Frontal cortex (tissue), 4 donors: ENCODE measurements at places on chromosomes 6 and 20.

- no peak for DNase-seq
Measured at GRCh38 chr6:90860822-90861601, 274.1 kb upstream of the MAP3K7 start.

- no peak for DNase-seq
Measured at GRCh38 chr20:18031888-18032509, 25.7 kb downstream of the OVOL2 start.

- DNase-seq, result no peak
Measured at GRCh38 chr6:91926827-91927226, 1340.0 kb upstream of the MAP3K7 start.

GRCh38 chr6:168737481-168737880 lies 296.5 kb downstream of the SMOC2 start:
- no peak for DNase-seq

DNA sequence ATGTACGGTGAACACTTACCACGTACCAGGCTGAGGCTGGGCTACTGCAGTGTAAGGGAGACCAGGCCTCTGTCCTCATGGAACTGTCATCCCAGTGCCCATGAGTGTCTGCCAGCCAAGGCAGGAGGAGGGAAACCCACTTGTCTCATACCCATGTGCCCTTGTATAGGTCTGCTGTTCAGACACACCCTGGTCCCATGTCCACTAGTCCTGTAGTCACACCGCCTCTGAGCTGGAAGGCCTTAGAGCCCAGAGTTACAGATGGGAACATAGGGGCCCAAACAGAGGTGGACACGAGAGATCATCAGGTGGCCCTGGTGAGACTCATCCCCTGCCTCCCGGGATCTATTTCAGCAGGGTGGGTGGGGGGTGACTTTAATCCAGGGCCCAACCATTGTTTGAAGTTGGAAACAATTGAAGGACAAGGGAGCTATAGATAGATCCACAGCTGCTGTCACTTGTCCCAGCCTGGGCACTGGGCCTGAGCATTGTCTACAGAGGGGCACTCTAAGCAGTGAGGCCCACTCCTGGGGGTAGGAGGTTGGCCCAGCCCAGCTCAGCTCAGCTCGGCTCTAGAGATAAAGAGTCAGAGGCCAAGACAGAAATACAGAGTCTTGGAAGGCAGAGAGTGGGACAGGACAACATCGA lies 14.6 kb downstream of the MYH7B start:
- DNase-seq, result no peak

GRCh38 chr6:157653521-157653920 lies 169.5 kb upstream of the SNX9 start:
- no peak for DNase-seq

DNA sequence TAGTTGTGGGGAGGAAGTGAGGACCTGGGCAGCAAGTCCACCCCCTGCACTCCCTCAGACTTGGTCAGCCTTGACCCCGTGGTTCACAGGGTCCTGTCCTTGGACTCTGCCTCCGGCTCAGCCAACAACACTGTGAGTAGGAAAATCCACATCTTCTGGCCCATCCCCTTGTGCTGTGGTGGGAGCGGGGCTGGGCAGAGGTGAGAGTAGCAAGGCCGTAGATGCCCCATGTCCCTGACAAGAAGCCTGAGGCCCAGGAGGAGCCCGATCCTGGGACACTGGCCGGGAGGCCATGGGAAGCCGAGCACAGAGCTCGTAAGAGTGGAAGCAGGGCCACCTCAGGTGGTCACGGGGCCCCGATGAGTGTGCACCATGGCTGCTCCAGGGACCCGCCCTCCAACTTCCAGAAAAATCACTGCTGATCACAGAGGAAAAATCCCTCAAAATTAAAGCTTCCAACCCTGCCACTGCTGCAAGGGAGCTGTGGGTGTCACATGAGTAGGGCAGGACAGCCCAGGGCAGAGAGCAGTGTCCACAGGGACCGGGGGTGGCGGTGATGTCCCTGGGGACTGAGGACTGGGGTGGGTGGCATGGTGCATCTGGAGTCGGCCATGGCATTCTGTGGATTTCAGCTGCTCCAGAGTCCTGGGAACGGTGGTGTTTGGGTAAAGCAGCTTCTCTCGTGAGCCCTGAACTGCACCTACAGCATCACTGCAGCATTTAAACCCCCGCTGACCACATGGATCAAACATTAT lies 189.4 kb downstream of the DLL1 start:
- no peak for DNase-seq
